T47D (cell line): ENCODE measurements at places on chromosomes 6 and 20.

DNA sequence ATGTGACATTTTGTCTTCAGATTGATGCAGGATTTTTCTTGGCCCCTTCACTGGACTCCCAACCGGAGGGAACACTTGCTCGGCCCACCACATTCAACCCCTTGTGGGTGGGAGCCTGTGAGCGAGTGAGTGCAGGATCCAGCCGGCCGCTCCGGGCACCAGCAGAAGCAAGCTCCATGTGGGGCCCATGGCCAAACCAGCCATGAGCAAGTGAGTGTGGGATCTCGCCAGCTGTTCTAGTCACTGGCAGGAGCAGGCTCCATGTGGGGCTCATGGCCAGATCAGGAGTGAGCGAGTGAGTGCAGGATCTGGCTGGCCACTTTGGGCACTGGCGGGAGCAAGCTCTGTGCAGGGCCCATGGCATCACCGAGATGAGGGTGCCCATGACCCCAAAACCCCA, 42.6 kb downstream of the OSTM1 start:
- no peak for DNase-seq

DNA sequence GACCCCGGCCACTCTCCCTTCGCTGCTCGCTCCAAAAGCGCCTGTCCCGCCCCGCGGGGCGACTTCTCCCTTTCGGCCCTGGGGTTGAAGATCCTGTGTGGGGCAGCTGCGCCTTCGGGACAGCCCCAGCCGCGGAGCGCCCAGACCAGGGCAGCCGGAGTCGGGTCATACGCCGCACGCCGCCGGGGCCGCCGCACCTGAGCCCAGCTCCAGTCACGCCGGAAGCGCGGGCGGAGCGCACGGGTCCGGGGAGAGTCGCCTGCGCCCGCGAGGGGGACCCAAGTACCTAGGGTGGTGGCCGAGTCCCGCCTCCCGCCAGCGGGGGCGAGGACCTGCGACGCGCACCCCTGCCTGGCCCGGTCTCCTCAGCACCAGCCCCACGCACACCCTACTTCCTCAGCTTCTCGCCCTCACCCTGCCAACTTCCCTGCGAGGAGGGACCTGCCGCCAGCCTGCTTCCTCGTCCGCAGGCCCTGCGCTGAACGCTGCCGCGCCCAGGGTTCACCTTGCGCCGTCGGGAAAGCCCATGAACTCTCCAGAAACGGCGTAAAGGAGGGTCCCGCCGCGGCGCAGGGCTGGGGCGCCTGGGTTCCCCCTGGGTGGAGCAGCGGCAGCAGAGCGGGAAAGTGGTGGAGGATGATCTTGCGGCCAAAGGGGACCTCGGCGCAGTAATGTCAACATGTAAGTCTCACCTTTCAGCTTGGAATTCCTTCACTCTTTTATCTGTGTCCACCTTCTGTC, at the start of gene ADGRG6:
TSS of gene ADGRG6 (plus strand) at position 357 of the 741 bp plus-strand sequence. CDS start at position 680, 323 bp downstream.
- peak; percentile 86 for DNase-seq

DNA sequence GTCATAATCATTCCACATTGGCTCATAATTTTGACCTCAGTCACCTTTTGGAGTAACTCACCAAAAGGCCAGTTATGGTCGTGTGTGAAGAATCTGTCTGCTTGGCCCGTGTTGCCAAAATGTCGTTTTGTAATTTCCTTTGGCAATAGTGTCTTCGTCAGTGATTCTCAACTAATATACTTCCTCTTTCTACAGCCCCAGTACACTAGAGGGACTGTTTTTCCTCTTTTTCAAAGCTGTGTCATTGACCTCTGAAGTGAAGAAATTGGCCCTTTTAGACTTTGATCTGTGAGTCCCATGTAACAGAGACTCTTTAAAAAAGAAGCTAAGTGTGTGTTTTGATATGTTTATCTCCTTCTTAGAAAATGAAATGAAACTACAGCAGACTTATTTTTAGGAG, 5.2 kb downstream of the FOXO3 start:
- no peak for DNase-seq

GRCh38 chr20:6838181-6838826, 70.8 kb downstream of the BMP2 start:
- DNase-seq = no peak

- no peak for DNase-seq
Measured at GRCh38 chr6:88168362-88168761, 2.2 kb upstream of the CNR1 start.

- no peak for DNase-seq
Measured at GRCh38 chr6:3520281-3521230, 63.7 kb upstream of the SLC22A23 start.

DNA sequence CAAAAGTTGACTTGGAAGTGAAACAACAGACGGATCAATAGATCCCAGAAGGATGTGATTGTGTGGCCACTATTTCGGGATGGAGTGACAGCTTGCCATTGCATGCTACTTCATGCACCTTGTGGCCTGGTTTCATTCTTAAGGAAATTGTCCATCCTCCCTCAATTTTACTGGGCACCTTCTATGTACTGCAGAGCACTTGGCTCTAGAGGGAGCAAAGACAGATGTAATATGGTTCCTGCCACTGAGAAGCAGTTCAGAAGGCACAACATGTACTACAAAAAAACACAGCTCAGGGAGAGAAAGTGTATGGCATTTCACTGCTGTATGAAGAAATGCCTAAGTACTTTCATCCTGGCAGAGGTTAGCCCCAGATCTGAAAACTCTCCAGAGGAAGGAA, 91.9 kb downstream of the FOXA2 start:
- DNase-seq = no peak

- DNase-seq = no peak
Measured at GRCh38 chr6:112525749-112526148, 178.6 kb downstream of the RFPL4B start.

GRCh38 chr20:39691151-39691862, 729.2 kb downstream of the DHX35 start:
- no peak for DNase-seq

GRCh38 chr20:50636601-50637540, 54.5 kb downstream of the RIPOR3 start:
- DNase-seq = no peak

GRCh38 chr6:72740135-72740534, 118.3 kb downstream of the KCNQ5 start:
- no peak for DNase-seq

DNA sequence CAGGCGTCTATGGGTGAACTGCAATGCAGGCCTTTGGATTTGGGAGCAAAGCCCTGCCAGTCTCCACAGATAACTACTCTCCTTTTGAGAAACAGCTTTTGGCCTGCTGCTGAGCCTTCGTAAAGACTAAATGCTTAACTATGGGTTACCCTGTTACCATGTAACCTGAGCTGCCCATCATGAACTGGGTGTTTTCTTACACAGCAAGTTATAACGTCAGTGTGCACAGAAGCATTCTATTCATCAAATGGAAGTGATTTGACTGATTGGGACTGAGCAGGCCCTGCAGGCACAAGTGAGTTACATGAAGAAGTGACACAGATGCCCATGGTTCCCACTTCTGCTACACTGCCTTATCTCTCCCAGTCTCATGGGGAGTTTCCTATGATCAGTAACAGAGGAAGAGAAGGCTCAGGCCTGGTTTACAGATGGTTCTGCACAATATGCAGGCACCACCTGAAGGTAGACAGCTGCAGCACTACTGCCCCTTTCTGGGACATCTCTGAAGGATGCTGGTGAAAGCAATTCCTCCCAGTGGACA, 319.1 kb downstream of the CD83 start:
- no peak for DNase-seq

- DNase-seq = no peak
Measured at GRCh38 chr6:157438611-157439111, 57.7 kb downstream of the ZDHHC14 start.

DNA sequence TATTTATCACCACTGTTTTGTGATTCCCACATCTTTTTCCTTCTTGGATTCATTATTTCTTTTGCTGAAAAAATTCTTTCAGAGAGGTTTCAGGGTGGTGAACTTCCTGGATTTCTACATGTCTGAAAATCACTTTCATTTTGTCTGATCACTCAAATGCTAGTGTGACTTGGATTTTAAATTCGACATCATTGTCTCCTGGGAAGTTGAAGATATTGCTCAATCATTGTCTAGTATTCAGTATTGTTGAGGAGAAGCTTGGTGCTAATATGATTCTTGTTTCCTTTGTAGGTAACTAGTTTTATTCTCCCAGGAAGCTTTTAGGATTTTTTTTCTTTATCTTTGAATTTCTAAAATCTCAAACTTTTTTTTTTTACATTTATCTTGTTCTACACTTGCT, 45.0 kb downstream of the DNAH8 start:
- DNase-seq = no peak

GRCh38 chr6:135412761-135413160, 84.8 kb downstream of the AHI1 start:
- DNase-seq = no peak

- no peak for DNase-seq
Measured at GRCh38 chr6:69795469-69796072, 1.2 kb downstream of the LMBRD1 start.

GRCh38 chr20:24503352-24503931, 34.0 kb downstream of the SYNDIG1 start:
- peak; percentile 27 for DNase-seq

- DNase-seq = no peak
Measured at GRCh38 chr6:137475103-137475502, 19.1 kb downstream of the OLIG3 start.

- DNase-seq = no peak
Measured at GRCh38 chr6:139752086-139752485, 377.6 kb upstream of the CITED2 start.

- DNase-seq = no peak
Measured at GRCh38 chr20:50877232-50877743, 53.9 kb downstream of the ADNP start.

GRCh38 chr20:38453941-38454340, 18.7 kb upstream of the RALGAPB start:
- DNase-seq = no peak

DNA sequence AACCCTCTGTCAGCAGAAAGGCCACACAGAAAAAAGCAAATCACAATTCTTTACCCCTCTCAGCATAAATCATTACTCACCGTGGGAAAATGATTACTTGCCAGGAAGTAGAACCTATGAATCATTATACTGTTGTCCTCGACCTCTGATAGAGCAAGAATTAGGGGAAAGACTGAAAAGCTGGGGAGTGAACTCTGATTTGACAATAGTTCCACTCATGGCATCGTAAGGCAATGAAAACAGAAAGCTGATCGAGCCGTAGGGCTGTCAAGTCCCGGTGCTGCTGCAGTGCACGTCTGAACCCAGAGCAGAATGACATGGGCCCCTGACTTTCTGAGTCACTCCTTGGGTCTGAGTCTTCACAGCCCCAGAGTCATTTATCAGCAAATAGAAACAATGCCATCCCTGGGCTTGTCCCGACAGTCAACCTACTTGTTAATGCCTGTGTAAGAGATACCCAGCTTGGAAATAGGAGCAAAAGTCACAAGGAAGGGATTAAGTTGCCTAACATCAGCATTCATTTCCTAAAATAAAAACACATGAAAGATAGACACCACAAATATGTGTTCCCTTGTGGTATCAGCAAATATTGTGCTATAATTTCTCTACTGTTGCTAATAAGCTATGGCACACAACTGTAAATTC, 224.8 kb upstream of the MARCKS start:
- DNase-seq = no peak

DNA sequence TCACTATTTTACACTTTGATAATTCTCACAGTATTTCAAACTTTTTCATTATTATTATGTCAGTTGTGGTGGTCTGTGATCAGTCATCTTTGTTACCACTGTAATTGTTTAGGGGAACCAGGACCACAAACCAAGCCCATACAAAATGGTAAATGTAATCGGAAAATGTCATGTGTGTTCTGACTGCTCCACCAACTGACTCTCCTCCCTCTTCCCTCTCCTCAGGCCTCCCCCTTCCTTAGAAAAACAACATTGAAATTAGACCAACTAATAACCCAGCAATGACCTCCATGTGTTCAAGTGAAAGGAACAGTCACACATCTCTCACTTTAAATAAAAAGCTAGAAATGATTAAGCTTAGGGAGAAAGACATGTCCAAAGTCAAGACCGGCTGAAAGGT, 63.8 kb downstream of the GMDS start:
- no peak for DNase-seq

- DNase-seq = no peak
Measured at GRCh38 chr6:129312880-129313279, 397.1 kb downstream of the ARHGAP18 start.

GRCh38 chr20:19210391-19211155, 1.9 kb upstream of the SLC24A3 start:
- peak; percentile 83 for DNase-seq

DNA sequence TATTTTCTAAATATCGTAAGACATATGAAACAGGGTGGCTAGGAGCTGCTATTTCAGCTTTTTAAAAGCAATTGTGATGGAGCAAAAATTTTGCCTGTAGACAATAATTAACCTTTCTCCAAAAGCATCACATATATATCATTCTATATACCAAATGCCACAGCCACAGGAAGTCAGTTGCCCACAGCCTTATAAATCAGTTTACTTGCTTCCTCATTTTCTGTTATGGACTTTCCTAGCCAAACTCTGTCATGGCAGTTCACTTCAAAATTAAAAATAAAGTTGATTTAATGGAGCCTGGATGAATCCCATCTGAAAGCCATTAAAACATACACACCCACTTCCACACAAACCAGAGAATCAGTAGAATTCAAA, 93.4 kb upstream of the NHSL1 start:
- no peak for DNase-seq

DNA sequence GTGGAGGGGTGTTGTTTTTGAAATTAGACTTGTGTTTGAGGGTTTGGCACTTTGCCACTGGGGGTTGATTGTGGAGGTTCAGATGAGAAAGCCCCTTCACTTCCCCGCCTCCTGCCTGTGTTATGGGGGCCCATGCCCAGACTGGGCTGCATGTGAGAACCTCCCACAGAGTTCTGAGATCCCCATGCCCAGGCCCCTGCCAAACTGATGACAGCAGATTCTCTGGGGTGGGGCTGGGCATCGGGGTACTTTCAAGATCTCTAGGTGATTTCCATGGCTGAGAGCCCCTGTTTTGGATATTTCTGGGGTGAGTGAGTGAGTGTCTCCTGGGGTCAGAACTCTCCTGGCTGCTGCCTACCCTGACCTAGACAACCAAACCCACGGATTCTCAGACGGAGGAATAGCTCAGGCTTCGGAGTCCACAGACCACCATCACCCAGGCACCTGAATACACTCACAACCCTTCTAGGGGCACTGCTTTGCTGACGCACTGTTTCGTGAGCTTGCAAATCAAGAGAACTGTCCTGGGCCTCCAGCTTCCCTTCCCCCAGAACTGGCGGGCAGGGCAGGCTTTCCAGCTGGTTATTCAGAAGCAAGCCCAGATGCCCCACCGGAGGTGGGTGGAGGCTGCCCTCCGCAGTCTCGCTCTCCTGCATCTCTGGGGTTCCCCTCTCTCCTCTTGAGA, 6.3 kb downstream of the BCAS1 start:
- no peak for DNase-seq

- no peak for DNase-seq
Measured at GRCh38 chr6:52375780-52376556, 14.0 kb downstream of the PAQR8 start.
